Naive thymus-derived CD4-positive, alpha-beta T cell (primary cell): ENCODE measurements at places on chromosomes 2 and 18. TPM values are rescaled to one million over a fixed set of nuclear protein-coding genes. Genes with fewer than 3 reads are reported as not detected.

Gene UGT1A6
- total RNA-seq, result not detected

Gene FEV
- total RNA-seq, result not detected

GRCh38 chr2:121135168-121135853 lies 149.7 kb downstream of the TFCP2L1 start:
- no peaks in the 10 kb centered on the region for H3K36me3 ChIP-seq
- no peak for DNase-seq
- H3K27ac ChIP-seq, result no peak overlapping the region
- no peaks in the 10 kb centered on the region for H3K27me3 ChIP-seq
- no peak overlapping the region for H3K4me3 ChIP-seq

- no peaks in the 10 kb centered on the region for H3K36me3 ChIP-seq
- H3K27me3 ChIP-seq, result no peaks in the 10 kb centered on the region
- peaks cover 6% of the 10 kb centered on the region for H3K4me1 ChIP-seq
- DNase-seq, result no peak
- H3K4me3 ChIP-seq, result no peak overlapping the region
- no peak overlapping the region for H3K27ac ChIP-seq
Observed at GRCh38 chr2:239305222-239305575, 95.6 kb downstream of the HDAC4 start.

GRCh38 chr18:9732031-9732430 lies 23.9 kb downstream of the RAB31 start:
- no peaks in the 10 kb centered on the region for H3K4me1 ChIP-seq
- no peaks in the 10 kb centered on the region for H3K36me3 ChIP-seq
- no peaks in the 10 kb centered on the region for H3K27me3 ChIP-seq
- no peak for DNase-seq
- H3K4me3 ChIP-seq, result no peak overlapping the region
